ENCODE measurements at places on chromosomes 11 and 22.

GRCh38 chr11:13074714-13075464 lies 65.8 kb downstream of the RASSF10 start:
- DNase-seq: no peak

- no peak for DNase-seq
These were observed 306.6 kb downstream of the FAT3 start for GRCh38 chr11:92531065-92531739.

GRCh38 chr11:77063407-77063806 lies 3.4 kb upstream of the CAPN5 start:
- no peak for DNase-seq

GRCh38 chr22:48927591-48927990 lies 900.1 kb downstream of the BRD1 start:
- no peak for DNase-seq

DNA sequence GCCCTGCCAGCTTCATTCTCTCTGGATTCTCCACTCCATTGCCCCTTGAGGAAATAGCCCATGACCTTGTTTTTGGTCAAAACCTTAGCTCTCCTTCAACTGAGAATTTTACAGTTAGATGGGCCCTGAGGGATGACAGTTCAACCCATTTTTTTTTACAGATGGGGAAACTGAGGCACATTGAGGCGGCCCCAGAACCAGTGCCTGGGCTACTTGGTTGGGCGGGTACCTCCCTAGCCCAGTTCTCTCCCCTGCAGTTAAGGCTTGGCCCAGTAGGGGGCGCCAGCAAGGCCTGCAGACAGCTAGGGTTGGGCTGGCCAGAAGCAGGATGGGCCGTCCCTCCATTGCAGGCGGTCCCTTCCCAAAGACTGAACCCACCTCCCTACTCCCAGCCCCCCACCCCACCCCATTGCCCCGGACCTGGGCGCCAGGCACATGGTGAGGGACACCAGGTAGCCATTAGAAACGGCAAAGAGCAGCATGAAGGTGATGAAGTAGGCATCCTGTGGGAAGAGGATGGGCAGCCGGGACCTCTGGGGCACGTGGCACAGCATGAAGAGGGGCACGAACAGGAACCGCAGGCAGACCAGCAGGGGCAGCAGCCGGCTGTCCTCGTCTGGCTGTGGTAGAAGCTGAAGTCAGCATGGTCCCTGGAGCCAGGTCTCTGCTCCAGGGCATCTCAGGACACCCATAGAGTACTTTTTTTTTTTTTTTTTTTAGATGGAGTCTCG lies 7.6 kb downstream of the SLC29A2 start:
- DNase-seq: peak; percentile 38

- no peak for DNase-seq
These were observed 846.4 kb downstream of the DLG2 start for GRCh38 chr11:84780689-84781293.

- DNase-seq: no peak
These were observed 508.1 kb downstream of the TMEM135 start for GRCh38 chr11:87545858-87546257.

DNA sequence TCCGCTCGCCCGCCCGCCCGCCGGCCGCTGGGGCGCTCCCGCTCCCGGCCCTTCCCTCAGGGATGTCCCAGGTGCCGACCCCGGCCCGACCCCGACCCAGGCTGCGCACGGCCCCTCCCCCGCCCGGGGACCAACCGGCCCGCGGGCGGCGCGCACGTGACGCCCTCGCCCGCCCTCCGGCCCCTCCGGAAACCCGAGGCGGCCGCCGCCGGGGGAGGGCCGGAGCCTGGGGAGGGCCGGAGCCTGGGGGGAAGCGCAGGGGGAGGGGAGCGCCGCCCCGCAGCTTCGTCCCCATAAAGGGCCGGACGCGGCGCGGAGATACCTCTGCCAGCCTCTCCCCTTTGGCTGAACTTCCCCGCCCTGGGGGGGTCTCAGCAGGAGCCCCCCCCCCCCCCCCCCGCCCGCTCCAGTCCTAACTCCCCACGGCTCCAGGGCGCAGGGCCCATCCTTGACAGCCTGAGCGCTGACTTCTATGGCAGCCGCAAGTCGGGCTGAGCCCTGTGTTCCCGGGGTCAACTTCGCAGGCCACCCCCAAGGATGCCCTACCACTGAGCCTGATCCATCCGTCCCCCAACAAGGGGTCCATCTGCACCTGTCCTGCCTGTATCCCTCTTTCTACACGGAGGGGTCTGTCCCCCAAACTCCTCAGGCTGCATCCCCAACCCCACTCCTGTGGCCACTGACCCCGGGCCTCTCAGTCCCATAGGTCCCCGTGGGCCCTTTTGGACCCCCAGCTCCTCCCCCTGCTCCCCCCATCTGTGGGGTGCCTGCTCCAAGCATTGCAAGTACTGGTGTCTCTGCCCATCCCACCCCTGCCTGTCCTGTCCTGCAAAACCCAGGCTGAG lies at the start of gene MAPK12:
Gene MAPK12, minus strand, starts transcription at position 69 of the 845 bp plus-strand sequence. CDS start 174 bp downstream, outside the sequence.
- no peak for DNase-seq

- no peak for DNase-seq
These were observed 56.1 kb downstream of the HSD17B12 start for GRCh38 chr11:43736502-43737200.

DNA sequence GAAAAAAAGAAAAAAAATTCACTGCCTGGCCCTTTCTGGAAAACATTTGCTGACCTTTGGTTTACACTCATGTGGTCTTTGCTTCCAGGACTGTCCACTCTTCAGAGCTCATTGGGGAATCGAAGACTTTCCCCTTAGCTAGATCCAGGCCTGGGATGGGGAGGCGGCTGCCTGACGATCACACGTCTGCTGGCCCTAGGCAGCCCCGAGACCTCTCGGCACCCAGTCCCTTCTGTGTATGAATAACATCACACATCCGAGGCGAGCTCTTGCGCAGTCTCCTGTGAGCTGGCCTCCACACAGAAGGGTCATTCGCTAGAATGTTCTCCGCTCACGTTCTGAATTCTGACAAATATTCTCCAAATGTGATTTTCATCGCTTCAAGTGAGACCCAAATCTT lies 25.7 kb upstream of the GAL start:
- no peak for DNase-seq

DNA sequence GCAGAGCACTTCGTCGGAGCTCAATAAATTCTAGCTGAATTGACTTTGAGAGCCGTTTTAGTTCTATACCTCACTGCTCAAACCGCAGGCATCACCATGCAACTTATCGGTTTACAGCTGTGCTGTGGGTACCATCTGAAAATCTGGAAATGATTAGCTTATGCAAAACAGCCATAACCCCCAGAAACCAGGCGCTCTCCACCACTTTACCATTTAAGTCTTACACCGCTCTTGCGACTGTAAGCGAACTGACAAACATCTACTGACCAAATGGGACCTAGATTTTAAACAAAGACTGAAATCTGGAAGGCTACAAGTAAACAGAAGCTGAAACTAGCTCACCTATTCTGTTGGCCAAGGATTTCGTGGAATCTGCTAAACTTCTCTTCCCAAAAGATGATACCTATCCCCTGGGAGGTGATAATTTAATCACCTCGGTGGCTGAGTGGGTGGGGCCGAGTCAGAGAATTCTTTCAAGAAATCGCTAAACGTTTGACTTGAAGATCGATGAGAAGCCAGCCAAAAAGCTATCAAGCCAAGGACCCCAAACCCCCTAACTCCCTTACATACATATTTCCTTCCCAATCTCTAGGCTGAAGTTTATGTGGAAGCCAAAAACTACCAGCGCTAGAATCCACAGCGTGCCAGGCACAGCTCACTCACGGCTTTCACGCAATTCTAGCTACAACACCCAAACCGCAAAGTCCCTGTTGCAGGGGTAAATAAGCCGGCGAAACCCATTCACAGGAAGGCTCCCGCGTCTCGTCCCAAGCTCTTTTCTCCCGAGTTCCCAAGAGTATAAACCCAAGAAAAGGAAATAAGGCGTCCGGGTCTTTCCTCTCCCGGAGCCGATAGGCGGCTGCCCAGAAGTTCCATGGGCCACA lies 644 bp downstream of the SPTY2D1 start:
- no peak for DNase-seq

DNA sequence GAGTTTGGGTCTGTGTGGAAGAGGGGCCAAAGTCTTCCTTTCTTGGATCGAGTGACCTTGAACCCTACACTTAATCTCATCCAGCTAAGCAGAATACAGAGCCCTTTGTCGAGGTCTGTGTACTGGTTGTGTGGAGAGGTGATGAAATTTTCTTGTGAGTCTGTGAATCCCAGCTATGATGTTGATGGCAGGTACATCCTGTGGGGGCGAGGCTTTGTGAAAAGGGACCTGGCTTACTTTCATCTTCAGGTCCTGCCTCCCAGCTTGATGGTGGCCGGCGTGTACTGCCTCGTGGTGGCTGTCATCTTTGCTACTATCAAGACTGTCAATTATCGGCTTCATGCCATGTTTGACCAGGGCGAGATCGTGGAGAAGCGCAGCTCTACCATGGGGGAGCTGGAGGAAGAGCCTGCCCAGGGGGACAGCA lies 1.0 kb downstream of the PCNX3 start:
- DNase-seq: no peak

GRCh38 chr22:30238136-30238535 lies 8.4 kb downstream of the LIF start:
- DNase-seq: no peak

GRCh38 chr11:70854201-70854600 lies 398.2 kb downstream of the SHANK2 start:
- no peak for DNase-seq

DNA sequence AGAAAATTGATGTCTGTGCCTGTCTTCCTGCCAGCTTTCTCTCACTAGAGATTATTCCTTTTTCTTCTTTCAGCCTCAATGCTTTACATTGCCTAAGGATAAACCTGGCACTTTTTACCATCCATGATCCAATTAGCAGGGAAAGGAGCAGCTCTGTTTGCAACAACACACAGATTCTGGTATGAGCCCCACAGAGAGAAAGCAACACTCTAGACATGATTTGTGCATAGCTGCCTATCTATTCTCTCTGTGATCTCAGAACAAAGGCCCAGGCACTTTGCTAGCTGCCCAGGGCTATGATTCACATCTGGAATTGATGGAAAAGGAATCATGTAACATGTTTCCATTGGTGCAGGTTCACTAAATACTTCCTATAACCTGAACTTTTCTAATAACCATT lies 685.0 kb downstream of the ETS1 start:
- DNase-seq: no peak

GRCh38 chr11:62791501-62792201 lies at the start of gene TMEM223:
Gene TMEM223, minus strand, starts transcription at chr11:62792006. Its CDS starts 12 bp downstream, at chr11:62791994.
- DNase-seq: peak; percentile 87

- DNase-seq: no peak
These were observed 62.4 kb downstream of the NAV2 start for GRCh38 chr11:19774817-19775580.

DNA sequence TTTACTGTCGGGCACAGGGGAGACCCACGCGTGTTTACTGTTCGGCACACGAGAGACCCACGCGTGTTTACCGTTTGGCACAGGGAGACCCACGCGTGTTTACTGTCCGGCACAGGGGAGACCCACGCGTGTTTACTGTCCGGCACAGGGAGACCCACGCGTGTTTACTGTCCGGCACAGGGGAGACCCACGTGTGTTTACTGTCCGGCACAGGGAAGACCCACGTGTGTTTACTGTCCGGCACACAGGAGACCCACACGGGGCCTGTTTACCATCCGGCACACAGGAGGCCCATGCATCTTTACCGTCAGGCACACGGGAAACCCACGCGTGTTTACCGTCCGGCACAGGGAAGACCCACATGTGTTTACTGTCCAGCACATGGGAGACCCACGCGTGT lies 525.1 kb downstream of the BRD1 start:
- DNase-seq: no peak

DNA sequence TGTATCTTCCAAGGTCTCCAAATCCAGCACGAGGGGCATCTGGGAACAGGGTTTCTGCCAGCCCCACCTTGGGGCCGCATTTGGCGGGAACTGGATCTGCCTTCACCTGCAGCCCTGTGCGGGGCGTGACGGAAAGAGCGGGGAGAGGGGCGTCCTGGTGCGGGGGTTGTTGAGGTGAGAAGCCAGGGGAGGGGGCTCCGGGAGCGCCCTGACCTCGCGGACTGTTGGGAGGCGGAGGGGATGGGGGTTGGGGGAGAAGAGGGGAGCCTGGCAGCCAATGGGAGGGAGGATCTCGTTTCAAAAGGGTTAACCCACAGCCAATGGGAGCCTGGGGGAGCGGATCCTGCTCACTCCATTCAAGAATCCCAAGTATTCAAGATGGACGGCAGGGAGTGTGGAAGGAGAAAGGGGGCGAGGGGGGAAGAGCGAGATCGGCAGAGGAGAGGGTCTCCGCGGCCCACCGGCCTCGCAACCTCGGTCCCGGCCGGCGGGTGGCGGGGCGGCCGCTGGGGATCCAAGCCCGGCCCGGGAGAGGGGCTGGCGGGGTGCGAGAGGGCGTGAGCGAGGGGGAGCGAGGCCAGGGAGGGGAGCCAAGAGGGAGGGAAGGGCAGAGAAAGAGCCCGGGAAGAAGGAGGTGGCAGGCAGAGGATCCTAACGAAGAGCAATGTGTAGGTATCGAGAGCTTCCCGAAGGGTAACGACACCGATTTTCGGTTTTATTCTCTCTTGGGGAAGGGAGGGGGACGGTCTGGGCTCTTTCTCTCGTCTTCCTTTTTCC lies 11.5 kb downstream of the YPEL4 start:
- DNase-seq: no peak
